ENCODE measurements at places on chromosomes 12 and 14.

GRCh38 chr14:30587141-30587540, 28.2 kb downstream of the G2E3 start:
- DNase-seq = no peak

DNA sequence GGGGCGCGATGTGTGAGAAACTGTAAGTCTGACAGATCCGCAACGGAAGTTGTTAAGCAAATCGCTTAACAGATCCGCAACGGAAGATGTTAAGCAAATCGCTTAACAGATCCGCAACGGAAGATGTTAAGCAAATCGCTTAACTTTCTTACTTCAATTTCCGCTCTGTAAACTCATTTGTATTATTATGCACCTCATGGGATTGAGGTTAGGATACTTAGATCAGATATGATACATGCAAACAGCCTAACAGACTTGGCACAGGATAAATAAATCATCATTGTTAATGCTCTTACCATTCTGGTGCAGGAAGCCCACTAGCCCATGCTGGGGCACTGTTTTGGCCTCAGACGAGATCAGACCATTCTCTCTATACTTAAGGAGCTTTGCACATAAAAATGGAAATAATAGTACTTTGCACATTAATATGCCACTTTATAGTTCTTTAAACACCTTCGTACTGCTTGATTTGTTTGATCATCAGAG, 399 bp downstream of the NCAPD2 start:
- no peak for DNase-seq

DNA sequence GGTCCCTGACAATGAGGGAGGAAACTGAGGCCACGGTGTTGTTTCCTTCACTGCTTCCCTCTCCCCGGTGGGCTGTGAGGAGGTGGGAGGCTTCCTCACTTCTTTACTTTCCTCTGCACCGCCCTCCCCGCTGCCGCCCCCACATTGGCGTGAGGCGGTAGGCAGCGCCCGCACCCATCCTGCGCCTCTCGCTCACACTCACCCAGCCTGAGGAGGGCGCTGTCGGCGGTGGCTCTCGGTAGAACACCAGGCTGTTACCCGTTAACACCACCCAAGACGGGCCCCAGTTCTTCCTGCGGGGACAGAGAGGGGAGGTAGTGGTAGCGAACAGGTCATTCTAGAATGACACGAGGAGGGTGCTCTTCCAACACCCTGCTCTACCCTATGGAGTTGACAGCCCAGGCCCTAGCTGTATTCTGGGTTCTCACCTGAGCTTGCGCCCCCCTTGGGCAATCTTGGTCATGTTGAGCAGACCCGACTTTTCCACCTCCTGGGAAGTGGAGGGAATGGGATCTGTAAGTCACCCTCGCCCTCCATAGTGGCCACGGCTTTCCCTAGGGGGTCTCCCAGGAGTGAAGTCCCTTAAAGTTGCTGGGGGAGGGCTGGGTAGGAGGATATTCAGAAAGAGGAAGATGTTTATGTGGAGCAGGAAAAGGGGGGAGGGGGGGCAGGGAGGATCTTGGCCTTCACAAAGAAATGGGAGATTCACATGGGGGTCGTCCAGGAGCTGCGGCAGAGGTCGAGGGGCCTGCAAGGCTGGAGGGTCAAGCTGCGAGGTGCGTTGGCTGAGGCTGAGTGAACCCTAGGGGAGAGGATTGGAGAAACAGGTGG, 3.3 kb downstream of the ARHGAP9 start:
- DNase-seq = peak; percentile 60

DNA sequence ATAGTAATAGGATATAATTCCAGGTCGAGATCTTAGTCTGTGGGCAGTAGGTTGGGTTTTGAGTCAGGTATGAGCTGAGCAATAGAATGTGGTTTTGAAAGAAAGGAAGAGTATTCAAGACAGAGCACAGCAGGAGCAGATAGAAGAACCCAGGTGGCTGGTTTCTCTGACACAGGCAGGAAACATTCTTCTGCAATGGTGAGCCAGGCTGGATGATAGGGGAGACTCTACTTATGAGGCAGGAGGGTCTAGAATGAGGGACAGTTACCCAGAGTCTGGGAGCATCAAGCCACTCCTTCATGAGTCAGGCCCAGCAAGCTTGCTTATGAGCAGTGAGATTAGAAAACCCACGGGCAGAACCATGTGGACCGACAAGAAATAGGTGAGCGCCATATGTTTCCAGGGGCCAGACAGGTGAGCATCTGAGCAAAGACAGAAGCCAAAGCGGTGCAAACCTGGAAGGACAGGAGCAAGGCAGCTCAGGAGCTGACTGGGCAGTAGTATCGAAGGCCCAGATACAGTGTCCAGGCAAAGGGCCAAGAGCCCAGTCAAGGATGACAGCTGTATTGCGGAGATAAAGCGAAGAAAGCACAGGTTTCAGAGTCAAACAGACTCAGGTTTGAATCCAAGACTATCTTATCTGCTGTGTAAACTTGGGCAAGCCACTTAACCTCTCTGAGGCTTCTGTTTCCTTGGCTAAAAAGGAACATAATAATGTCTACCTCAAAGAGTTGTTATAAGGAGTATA, 22.5 kb upstream of the PCNX1 start:
- DNase-seq = no peak

Data from CD8-positive, alpha-beta memory T cell (primary cell).